ENCODE measurements at places on chromosomes 6 and 20.

DNA sequence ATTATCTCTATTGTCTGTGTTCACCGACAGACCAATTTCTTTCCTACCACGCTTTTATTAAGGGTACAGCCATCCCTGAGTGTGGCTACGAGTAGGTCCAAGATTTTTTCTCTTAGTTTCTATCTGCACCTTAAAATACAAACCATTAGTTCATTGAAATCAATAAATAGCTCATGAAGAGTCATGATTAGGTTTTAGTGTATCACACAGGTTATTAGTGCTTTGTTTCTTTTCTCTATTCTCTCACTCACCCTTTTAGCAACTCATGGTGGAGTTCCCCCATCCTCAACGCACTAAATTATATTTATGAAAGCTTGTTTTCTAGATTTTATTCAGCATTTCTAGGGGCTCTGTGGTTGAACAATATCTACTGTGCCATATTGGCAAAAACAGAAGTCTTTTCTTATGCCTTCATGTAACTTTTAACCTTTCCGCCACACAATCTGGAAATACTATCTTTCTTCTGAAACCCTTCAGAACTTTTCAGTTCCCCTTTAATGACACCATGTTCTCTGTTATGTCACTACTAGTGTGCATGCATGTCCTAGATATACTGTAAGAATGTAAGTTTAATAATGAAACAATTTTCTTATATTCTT, 128.2 kb upstream of the LAMA2 start:
- no peak for DNase-seq

- DNase-seq = no peak
Measured at GRCh38 chr20:7383216-7383615, 557.0 kb downstream of the HAO1 start.

- no peak for DNase-seq
Measured at GRCh38 chr6:13433709-13434121, 53.7 kb downstream of the GFOD1 start.

DNA sequence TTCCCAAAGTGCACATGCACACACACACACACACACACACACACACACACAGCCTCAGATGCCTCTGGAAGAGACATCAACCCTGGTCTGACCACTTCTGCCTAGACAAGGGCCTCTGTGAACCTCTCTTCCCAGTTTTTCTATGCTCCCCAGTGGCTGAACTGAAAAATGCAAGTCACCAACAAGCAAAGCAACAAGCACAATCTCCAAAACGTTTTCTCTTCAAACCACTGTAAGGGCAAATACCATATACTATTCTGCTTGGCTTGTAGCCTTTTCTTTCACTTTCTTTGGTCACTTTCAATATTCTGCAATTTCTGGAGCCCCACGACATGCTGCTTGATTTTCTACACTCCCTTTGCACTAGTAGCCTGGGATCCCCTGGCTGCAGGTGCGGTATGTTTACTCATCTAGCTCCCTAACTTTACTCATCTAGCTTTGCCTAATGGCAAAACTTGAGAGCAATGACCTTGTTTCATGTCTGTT, 121.4 kb upstream of the DST start:
- DNase-seq = no peak

DNA sequence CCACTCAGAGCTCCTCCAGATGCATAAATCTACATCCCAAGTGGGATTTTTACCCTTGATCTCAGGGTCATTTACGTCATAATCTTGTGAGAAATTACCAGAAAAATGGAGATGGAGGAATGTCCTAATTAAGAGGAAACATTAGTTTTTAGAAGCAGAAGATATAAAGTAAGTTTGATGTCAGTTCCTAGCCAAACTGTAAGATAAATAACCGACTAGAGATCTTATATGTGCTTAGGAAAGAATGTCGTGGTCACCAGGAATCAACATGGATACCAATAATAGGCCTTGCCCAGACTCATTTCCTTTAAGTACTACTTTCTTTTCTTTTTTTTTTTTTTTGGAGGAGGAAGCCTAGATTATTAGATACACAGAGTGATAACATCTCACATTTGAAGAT, 186.9 kb downstream of the UTRN start:
- DNase-seq = no peak

GRCh38 chr20:51535075-51535386, 7.5 kb downstream of the NFATC2 start:
- no peak for DNase-seq

GRCh38 chr6:53604623-53605190, 59.8 kb upstream of the GCLC start:
- no peak for DNase-seq

DNA sequence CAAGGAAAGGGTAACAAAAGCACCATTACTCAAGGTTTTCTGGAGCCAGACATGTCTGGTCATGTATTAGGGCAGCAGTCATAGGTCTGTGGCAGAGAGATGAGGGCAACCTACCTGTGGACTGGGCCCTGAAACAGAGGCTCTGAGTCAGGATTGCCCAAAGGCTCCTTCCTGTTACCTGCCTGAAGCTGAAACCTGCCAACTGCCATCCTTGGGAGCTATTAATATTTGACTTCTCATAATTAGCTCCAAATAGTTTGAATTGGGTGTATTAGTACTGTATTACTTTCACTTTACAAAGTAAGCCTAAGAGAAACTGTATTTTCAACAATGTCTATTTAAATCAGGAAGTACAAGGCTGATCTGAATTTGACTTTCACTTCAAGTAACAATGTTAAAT, 72.0 kb upstream of the TBX18 start:
- no peak for DNase-seq

GRCh38 chr20:25571817-25572216, 13.5 kb downstream of the NINL start:
- DNase-seq = no peak

DNA sequence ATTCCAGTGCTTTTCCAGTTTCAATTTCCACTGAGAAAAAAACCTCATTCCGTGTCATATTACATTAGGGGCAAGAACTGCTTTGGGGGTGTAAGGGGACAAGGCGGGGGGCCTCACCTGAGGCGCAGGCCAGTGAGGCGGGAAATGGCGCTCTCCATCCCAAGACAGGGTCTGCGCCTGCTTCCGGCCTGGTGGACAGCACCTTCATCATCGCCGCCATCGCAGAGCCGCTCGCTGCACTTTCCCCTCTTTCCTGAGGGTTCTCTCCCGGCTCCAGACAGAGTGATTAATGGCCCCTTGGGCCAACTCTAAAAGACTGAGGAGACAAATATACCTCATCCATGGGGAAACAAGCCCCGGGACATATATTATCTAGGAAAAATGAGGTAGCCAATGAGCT, 270.0 kb upstream of the SOX4 start:
- DNase-seq = no peak

GRCh38 chr6:29509711-29510110, 22.0 kb upstream of the MAS1L start:
- DNase-seq = no peak

DNA sequence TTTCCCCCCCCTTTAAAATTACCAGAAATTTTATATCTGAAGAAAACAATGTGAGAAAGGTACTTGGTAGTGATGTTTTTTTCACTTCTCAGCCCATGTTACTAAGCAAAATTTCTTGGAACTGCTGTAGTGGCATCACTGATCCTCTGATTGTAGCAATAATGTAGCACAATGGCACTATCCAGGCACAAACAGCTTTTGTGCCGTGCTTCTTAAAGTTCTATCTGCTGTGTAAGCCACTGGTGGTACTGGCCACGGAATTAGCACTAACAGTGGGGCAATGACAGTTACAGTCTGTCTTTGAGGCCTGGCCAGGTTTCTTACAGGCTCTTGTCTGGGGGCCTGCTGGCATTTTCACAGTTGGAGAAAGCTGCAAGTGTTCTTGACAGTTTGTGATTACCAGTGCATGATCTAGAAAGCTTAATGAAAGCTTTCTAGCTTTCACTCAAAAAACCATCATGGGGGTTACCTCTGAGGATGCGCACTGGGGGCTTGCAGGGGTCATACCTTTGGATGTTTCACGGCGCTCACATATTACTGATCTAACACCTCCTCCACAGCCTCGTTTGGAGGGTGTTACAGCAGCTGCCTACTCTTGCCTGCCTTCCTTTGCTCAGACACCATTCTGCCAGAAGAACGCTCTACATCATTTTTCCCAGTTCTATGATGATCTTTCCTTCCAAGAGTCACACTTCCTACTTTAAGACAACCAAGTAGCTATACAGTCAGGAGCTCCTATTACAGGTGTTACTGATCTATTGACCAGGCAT, 58.4 kb upstream of the ARMH2 start:
- no peak for DNase-seq

GRCh38 chr20:21503345-21503744, 10.5 kb downstream of the NKX2-2 start:
- no peak for DNase-seq

GRCh38 chr6:89503641-89504040, 70.7 kb downstream of the ANKRD6 start:
- DNase-seq = no peak

GRCh38 chr20:2991532-2991931, 51.9 kb upstream of the GNRH2 start:
- DNase-seq = no peak

DNA sequence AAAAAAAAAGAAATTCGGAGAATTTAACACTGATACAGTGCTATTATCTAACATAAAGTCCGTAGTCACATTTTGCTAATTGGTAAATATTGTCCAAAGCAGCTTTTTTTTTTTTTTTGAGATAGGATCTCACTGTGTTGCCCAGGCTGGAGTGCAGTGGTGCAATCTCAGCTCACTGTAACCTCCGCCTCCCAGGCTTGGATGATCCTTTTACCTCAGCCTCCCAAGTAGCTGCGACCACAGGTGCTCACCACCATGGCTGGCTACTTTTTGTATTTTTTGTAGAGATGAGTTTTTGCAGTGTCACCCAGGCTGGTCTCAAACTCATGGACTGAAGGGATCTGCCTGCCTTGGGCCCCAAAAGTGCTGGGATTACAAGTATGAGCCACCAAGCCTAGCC, 15.9 kb downstream of the MTO1 start:
- no peak for DNase-seq

DNA sequence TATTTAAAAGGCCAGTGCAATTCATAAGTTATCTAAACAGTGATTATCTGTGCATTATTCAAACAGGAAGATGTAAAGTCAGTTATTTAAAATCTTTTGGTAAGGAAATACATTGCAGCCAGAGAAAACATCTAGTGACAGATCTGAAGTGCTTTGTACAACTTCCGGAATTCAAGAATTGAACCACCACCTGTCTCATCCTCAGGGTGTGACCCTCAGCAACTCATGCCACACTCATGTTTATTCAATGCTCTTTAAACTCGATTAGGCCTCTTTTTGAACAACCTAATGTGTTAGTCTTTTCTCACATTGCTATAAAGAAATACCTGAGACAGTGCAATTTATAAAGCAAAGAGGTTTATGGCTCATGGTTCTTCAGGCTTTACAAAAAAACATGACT, 62.6 kb upstream of the GGTLC1 start:
- no peak for DNase-seq

- DNase-seq = no peak
Measured at GRCh38 chr20:41054847-41055230, 26.2 kb downstream of the TOP1 start.

DNA sequence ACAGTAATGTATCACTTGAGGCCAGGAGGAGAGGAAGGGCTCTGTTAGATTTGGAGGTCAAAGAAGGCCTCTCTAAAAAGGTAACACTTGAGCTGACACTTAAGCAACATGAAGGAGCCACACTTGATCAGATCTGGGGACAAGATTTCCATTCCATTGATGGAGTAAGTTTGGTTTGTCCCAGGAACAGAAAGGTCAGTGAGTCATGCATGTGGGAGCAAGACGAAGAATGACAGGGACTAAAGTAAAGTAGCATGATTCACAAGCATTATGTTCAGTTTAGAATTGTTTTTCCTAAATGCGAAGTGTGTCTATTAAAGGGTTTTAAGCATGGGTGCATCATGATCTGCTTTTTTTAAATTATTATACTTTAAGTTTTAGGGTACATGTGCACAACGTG, 47.4 kb downstream of the COL21A1 start:
- no peak for DNase-seq

DNA sequence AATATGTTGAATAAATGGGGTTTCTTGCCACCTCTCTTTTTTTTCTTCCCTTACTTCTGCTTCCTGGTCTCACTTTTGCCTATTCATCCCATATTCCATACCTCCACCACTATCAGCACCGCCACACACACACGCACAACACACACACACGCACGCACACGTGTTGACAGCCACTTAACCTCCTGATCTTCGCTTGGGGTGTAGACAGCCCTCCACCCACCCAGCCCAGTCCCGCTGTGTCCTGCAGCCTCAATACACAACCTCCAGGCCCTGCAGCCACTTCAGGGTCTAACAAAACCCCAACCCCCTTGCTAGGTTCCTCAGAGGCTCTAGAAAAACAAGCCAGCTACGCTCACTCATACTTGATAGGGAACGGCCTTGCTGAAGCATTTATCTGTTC, 72.3 kb downstream of the LINC00237 start:
- DNase-seq = no peak

- DNase-seq = no peak
Measured at GRCh38 chr6:14153228-14153627, 35.7 kb downstream of the CD83 start.

GRCh38 chr20:16459019-16459700, 114.1 kb downstream of the KIF16B start:
- no peak for DNase-seq

- DNase-seq = no peak
Measured at GRCh38 chr20:59645271-59645670, 40.9 kb downstream of the PHACTR3 start.

- no peak for DNase-seq
Measured at GRCh38 chr20:11675920-11676629, 241.6 kb upstream of the BTBD3 start.

- no peak for DNase-seq
Measured at GRCh38 chr6:143731789-143732188, 54.0 kb downstream of the PHACTR2 start.

GRCh38 chr6:19465760-19466159, 371.4 kb upstream of the ID4 start:
- no peak for DNase-seq

DNA sequence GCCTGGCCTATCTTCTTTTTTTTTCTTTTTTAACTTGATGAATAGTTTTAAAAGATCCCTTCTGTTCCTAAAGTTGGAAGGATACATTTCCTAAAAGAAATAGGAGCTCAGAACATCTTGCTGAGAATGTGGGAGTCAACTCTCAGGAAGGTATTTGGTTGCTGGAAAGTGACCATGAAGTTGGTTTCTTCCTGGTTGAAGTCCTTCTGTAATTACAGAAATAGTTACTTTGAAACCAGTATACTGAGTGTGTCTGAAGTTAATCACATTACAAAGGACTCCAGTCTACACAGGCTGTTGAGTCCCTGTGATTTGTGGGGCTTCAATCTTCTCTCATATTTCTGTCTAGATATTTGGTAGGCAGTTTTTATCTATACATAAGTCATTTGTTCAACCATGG, 9.8 kb upstream of the PLEKHG1 start:
- no peak for DNase-seq

Measured in iPS DF 19.7 (cell line).